Aorta (tissue), 5 donors: ENCODE measurements at places on chromosomes 1 and 21.
A peak's percentile ranks its signal among the peaks of the same experiment; 100 is the strongest.

- DNase-seq, result no peak
Observed at GRCh38 chr1:59903141-59903754, 23.3 kb downstream of the CYP2J2 start.

- DNase-seq, result no peak
Observed at GRCh38 chr1:53681977-53682685, 56.8 kb downstream of the GLIS1 start.

DNA sequence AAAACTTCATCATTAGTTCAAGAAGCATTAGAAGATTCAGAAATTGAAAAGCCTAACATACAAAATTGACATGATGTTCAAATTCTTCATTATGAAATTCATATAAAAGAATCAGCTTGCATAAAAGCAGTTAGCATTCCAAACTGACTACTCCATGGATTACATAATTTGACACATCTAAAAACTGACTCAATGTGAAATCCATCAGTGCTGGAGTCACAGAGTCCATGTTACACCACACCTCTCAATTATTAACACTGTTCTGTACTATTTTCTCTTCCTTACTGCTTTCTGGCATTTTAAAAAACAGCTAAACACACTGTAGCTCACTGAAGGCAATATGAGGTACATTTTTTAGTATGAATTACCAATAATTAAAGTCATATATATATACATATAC, 28.0 kb downstream of the ARHGAP29 start:
- no peak for DNase-seq

GRCh38 chr1:18085387-18086074, 22.1 kb upstream of the IGSF21 start:
- no peak for DNase-seq

- no peak for DNase-seq
Observed at GRCh38 chr21:42312626-42313104, 2.5 kb downstream of the TFF3 start.

DNA sequence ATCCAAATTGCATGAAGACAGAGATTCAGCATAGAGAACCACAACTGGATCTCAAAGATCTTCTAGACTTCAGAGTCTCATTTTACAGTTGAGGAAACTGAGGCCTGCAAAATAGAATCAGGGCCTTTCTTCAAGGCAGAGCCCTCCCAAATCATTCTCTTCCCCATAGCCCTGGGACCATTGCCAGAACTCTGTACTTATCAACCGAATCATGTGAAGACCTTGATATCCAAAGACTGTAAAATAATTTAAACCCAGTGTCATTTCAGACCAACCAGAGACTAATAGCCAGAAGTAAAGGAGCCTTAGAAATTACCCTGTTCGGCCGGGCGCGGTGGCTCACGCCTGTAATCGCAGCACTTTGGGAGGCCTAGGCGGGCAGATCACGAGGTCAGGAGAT, 90.1 kb downstream of the DTL start:
- no peak for DNase-seq

DNA sequence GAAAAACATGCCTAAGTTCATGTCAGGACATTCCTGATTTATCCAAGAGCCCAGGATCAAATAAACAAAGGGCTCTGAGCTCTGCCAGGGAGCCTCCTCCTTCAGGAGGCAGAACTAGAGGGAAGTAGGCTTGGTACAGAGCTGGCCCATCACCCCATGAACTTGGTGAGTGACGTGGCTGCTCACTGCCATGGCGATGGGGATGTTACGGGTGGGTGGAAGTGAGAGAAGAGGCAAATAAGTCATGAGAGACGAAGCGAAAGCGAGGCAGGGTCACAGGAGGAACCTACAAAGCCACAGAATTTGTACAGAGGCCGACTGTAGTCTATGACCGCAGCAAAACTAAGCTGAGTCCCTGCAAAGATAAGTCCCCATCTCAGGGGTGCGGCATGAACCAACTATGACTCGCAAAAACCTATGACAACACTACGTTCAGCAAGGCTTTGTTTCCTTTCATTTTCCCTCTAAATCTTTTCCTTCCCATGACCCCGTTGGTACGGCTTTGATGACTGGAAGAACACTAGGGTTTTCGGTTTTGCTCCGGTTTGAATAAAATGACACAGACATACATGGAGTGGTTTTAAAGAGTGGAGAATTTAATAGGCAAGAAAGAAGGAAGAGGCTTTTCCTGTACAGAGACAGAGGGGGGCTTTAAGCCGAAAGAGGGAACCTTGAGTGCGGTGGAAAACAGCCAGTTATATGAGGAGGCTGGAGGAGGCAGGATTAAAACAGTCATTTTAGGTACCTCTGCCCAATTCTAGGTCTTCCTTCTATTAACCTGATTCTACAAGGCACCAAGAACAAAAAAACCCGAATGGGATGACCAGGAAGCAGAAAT, 74.1 kb downstream of the CD46 start:
- DNase-seq, result no peak

DNA sequence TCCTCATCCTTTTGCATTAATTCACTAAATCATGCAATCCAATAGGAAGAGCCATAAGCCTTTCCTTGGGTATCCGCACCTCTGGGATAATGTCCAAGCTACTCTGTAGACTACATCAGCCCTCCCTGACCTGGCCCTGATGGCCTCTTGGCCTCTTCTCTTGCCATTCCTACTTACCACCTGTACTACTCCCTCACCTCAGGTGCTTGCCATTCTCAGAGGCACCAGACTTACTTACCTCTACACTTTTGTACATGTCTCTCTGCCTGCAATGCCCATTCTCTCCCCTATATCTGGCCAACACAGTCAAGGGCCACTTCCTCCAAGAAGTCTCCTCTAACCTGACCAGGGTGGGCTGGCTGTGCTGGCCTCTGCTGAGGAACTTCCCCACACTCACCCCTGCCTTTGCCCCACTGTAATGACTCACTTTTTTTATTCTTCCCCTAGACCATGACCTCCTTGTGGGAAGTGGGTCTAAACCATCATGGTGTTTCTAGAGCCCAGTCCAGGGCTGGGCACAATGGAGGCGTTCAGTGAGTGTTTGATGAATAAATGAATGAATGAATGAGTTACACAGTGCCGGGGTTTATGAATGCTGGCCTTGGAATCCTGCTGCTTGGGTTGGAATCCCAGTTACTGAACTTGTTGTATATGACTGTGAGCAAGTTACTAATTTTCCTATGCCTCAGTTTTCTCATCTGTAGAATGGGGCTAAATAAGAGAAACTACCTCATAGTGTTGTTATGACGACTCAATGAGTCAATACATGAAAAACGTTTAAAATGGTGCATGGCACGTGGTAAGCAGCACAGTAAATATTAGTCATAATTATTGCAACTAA, 179.8 kb downstream of the FOXD2 start:
- DNase-seq, result no peak

GRCh38 chr1:11335417-11336056, 62.5 kb downstream of the UBIAD1 start:
- no peak for DNase-seq

DNA sequence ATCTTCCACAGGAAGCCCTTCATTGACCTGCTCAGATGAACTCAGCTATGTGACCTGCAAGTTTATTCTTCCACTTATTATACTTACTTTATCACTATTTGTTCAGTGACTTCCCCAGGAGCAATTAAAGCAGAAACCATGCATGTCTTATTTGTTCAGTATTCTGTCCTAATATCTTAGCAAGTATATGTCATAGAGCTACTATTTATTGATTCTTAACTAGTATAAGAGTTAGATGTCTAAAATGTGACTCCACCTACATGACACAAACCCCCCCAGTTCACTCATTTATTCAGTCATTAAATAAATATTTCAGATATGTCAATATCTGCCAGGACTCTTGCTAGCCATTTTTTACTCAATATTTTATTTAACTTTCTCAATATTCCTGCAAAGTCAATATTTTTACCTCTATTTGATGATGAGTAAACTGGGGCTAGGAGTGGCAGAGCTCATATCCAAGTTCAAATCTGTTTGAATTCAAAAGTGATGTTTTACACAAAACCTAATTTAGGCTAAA, 469.0 kb upstream of the USP24 start:
- no peak for DNase-seq

DNA sequence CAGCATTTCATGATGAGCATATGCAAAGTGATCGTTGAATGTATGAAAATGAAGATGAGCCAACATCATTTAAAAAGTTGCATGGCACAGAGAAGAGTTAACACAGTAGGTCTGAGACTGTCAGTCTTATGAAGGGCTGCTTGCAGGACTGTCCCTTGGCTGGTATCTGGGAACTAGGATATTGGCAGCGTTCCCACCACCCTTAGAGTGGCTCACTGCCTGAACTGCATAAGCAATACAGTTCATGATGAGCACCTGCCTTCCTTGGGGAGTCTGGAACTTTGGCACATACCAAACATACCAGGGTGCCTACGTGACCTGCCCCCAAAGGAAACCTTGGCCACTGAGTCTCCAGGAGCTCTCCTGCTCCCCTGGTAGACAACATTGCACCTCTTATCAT, 161.8 kb downstream of the DSCAM start:
- DNase-seq, result no peak

- no peak for DNase-seq
Observed at GRCh38 chr1:147620543-147620942, 49.8 kb downstream of the ACP6 start.

DNA sequence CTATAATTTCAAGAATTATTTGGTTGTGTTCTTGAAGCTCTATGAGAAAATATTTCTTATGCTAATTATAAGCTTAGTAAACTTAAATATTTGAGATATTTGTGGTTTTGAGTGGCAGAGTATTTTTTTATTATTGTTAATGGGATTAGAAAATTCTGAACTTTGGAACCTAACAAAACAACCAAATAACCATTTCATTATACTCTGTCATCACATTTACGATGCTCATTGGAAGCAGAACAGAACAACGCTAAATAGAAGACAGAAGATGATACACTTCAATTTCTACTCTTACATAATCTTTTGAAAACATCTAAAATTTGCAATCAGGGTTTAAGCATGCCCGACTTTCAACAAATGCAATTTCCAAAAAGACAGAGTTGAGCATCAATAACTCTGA, 270.2 kb downstream of the PTPRC start:
- no peak for DNase-seq

- peak; percentile 85 for DNase-seq
Observed at GRCh38 chr1:66335859-66336640, 197.9 kb upstream of the SGIP1 start.

GRCh38 chr1:161206411-161207140, 4.4 kb downstream of the NDUFS2 start:
- no peak for DNase-seq

DNA sequence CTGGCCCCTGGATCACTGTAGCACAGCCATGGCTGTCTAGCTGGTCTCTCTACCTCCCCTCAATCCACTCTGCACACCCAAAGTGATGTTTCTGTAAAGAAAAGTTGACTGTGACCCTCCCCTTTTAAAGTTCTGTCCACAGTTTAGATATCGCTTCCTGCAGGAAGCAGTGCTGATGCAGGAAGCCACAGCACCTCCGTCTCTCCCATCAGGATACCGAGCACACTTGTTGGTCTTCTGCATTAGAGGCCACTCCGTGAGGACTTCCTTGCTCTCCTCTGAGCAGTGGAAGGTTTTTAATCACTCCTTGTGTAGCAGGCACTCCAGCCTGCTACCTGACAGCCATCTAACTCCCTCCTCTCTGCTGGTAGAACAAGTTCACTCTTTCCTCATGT, 69.5 kb downstream of the GADD45A start:
- no peak for DNase-seq

DNA sequence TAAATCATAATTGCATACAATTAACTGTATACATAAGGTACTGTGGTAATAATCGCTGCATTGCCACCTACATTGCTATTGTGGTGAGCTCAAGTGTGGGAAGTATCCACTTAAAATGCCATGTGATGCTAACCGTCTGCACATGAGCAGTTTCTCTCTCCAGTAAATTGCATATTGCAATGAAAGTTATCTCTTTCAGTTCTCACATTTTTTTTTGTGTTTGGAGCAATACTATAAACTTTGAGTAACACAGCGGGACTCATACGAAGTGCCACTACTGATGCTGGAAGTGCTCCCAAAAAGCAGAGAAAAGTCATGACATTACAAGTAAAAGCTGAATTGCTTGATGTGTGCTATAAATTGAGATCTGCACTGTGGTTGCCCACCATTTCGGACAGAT, 38.5 kb downstream of the DISC1 start:
- no peak for DNase-seq

DNA sequence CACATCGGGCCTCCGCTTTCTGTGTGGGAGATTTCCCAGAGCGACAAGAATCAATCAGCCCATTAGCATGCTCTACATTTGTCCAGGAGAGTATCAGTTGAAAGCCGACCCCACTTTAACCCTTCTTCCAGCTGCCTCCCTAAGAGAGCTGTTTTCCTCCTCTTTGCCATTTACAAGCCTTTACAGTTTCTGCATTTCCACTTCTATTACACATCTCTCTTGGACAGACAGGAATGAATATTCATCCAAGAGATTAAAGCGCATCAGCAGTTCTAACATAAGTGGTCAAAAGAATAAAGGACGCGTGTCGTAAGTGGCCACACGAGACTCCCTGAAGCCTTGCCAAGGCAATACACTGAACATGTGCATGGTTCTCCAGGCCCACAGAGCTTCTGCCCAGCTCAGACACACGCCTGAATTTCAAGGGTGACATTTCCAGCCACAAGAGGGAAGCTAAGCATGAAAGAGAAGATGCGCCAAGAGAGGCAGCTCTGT, 47.3 kb downstream of the FAM78B start:
- no peak for DNase-seq

DNA sequence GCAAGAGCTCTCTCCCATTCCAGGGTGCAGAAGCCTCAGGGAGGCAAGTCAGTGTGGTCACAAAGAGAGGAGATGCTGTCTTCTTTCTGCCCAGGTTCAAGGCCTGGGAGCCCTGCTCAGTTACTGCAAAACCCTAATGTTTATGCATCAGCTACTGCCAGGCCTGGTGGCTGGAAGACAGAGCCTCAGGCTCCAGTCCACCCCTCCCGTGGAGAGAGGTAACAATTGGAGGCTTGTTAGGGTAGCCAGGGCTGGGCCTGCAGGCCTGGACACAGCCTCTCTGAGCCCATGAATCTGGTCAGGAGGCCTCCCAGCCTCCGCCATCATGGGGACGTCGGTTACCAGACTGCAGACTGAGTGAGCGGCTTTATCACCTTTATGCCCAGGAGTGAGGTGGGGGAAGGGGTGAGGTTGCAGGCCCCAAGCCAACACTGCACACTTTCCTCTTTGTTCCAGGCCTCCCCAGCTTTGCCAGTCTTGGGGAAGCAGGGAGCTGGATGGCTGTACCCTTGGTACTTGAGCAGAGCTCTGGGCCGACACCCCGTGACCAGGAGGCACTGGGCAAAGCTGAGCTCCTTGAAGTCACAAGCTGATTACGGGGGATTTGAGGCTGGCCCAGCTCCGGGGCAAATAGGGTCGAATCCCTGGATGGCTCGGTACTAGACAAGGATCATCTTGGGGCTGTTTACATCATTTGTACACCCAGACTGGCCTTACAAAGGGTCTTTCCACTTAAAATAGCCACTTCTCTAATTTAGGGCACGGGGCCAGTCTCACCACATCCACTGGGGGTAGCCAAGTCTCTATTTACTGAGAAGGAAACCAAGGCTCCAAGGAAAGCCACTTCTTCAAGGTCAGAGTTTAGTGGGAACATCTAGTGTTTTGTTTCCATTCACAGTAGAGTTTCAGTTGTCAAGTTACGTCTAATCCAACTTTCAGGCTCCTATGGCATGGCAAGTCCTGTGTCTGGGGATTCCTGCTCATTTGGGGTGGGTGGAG, 5.2 kb downstream of the SLC2A1 start:
- DNase-seq, result no peak
